ENCODE measurements at places on chromosomes 3 and 15.

DNA sequence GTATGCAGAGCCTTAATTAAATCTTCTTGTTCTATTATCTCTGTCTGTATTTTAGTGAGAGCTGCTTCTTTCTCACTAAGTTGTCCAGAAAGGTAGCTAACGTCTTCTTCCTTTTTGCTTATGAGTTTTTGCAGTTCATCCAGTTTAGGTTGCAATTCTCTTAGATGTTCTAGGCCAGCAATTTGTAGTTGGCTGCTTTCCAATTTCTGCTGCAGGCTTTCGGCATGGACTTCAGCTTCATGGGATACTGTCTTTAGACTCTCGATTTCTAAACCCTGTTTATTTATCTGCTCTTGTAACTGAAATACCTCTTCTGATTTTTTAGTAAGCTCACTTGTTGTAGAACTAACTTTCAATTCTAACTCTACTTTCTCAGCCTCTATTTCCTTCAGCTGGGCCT is 35.5 kb upstream of the HCLS1 start:
- no peak for DNase-seq

DNA sequence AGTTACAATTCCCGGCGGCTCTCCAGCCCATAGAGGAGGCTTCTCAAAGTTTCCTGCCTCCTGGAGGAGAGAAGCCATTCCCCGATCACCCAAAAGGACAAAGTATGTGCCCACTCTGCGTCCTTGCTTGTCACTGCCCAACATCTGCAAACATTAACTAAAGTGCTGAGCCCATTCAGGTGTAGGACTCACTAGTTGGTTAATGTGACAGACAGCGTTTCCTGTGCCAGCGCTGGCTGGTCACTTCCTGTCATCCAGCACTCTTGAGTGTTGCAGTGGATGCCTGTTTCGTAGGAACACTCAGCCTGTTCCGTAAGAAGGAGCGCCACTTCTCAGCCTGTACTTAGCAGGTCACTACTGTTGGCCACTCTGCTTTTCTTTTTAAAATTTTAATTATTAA is 100.3 kb downstream of the APBA2 start:
- DNase-seq = no peak

DNA sequence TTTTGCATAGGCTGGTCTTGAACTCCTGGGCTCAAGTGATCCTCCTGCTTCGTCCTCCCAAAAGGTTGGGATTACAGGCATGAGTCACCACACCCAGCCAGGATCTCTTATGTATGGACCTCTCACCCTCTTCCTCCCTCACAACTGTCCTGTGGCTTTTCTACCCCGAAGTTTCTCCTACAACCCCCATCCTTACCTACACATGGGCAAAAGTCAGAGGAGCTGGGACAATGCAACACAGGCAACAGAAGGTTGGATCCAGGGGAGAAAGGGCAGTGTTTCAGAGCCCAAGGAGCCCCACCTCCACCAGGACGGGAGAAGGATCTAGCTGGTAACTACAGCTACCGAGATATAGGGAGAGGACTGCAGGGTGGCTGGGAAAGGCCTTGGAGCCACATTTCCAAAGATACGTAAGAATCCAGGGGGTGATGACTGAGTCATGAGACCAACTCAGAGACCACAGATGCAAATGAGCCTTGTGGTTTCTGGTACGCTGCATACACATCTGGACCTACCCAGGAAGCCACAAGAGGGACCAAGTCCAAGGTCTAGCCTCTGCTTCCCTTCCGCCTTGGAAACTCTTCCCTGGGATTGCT is 13.6 kb downstream of the IGDCC4 start:
- DNase-seq = no peak

DNA sequence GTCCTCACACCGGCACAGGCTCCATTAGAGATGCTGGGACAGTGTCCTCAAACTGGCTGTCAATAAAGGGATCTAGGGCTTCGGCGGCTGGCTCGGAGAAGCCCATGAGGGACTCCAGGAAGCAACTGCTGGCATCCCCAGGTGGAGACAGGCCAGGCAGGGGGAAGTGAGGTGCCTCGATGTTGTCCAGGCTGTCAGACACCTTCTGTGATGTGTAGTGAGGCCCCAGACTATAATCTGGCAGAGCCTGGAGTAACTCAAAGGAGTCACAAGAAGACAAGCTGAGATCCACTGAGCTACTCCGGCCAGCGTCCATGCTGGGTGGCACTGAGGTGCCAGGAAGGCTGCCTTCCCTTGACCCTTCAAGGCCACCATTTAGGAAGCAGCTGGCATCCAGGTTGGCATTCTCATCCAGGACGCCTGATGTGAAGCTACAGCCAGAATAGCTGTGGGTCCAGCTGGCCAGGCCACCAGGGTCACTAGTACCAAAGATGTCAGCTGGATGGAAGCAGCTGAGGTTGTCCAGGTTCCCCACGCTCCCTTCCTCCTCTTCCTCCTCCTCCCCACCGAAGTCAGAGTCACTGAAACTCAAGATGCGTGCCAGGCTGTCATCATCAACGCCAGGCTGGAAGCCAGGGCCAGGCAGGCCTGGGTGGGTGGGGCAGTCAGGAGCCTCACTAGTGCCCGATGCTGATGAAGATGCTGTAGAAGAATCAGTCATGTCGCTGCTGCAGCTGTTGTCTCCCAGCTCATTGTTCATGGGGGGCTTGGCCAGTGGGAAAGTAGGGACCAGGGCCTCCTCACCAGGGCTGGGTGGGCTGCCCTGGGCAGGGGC is 10.1 kb downstream of the CSRNP1 start:
- no peak for DNase-seq

GRCh38 chr15:90294601-90295269 is 29.3 kb downstream of the NGRN start:
- no peak for DNase-seq

GRCh38 chr15:26744894-26745293 is 28.0 kb downstream of the GABRB3 start:
- no peak for DNase-seq

DNA sequence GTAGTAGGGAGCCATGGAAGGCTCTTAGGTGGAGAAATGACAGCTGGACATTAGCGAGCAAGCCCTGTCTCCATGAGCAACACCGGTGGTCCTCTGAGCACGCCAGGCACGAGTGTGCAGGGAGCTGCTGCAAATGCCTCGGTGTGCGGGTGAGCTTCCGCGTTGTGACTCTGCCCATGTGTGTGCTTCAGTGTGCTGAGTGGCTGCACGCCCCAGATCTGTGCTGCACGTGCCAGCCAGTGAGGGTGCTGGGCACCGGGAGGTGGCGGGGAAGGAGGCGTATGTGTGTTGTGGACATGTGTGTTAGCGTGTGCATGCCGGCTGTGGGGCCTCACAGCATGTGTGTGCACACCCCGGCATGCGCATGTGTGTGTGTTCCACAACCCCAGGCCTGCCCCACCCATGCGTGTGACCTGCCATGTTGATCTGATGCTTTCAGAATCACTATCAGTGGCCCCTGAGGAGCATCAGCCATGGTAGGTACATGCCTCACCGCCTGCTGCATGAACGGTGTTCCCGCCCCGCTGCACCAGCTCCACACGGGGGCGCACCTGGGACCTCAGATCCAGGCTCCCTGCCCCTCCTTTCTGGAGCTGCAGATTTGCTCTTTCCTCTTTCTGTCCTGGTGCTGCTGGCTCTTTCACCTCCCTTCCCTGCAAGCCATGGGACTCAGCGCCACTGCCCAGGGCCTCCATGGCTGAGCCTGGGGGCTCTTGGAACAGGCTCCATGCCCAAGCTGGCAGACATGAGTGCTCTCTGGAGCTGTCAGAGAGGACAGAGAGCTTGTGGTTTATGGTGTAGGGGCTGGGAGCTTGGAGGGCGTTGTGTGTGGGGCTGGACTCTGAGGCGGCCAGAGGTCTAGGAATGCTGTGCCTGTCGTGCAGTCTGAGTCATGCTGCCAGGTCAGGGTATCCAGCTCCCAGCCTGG is 169.4 kb downstream of the TBC1D2B start:
- peak; percentile 55 for DNase-seq

DNA sequence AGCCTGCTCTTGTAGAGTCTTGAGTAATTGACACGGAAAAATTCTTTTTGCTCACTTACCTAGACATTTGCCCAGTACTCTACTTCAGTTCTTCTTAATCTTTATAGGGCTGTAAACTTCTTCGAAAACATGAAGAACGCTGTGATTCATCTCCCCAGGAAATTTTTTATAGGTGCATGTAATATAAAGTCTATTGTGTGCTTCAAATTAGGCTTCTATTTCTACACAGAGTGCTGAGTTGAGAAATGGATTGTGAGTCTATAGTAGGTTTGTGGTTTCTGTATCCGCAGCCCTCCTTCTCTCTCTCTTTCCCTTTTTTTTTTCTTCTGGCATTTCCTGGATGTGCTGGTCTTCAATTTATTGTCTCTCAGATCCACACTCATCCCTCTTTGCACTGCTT is 183.3 kb upstream of the DCBLD2 start:
- no peak for DNase-seq

DNA sequence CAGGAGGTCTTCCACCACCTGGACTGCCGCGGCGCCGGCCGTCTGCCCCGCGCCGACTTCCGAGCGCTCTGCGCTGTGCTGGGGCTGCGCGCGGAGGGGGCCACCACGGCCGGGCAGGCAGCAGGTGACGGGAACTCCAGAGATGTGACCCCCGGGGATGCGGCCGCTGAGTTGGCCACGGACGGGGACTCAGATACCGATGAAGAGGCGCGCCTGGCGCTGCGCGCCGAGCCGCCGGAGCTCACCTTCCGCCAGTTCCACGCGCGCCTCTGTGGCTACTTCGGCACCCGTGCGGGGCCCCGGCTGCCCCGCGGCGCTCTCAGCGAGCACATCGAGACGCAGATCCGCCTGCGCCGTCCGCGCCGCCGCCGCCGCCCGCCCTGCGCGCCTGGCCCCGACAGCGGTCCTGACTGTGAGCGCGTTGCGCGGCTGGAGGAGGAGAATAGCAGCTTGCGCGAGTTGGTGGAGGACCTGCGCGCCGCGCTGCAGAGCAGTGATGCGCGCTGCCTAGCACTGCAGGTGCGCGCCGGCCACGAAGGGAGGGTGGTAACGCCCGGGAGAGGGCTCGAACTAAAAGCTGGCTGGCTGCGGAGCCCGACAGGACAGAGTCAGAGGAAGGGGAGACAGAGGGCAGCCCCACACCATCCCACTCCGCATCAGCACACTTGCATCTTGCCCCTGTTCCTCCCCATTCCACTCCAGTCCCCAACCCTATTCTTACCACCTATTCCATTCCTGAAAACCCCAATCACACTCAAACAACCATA is 885 bp downstream of the EFCC1 start:
- peak; percentile 72 for DNase-seq

- no peak for DNase-seq
Observed at GRCh38 chr3:147757866-147758265, 348.7 kb downstream of the ZIC1 start.

DNA sequence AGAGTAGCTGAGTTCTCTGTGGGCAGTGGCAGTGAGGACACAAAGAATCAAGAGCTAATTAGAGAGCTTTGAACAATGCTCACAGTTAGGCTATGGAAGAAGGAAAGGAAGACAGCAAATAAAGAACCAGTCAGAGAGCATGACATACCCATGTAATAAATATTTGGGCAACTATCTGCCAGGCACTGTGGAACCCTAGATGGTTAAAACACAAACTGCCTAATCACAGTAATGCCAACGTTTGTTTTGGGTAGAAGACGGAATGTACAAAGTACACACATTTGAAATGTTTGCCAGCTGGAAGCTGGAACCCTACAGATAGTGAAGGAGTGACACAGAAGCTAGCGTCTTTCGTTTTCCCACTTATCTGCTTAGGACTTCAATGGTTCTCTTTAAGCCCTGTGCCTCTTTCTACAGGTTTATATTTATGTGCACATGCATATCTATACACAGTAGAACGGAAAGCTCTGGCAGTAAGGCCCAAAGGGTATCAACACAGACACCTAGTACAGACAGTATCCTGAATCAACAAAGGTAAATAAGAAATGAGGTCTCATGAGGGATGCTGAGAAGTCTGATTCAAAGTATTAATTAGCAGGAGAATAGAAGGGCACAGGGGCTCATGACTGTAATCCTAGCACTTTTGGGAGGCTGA is 44.6 kb downstream of the ANKRD28 start:
- no peak for DNase-seq

DNA sequence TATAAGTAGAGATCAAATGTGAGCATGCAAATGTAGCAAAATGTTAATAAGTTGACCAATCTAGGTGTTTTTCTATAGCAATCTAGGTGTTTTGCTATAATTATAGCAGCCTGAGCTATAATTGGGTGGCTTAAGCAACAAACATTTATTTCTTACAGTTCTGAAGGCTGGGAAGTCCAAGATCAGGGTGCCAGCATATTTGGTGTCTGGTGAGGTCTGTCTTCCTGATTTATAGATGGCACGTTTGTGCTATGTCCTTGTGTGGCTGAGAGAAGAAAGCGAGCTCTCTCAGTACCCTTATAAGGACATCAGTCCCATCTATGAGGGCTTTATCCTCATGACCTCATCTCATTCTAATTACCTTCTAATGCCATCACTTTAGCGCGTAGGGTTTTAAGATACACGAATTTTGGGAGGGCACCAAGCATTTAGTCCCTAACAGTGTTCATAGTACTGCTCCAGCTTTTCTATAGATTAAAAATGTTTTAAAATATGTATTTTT is 171.1 kb downstream of the GHSR start:
- no peak for DNase-seq

- DNase-seq = no peak
Observed at GRCh38 chr3:105327662-105328337, 38.9 kb upstream of the ALCAM start.

- peak; percentile 62 for DNase-seq
Observed at GRCh38 chr3:124372775-124373174, 357.5 kb upstream of the UMPS start.

GRCh38 chr3:147393261-147393942 is 12.9 kb downstream of the ZIC4 start:
- peak; percentile 78 for DNase-seq

DNA sequence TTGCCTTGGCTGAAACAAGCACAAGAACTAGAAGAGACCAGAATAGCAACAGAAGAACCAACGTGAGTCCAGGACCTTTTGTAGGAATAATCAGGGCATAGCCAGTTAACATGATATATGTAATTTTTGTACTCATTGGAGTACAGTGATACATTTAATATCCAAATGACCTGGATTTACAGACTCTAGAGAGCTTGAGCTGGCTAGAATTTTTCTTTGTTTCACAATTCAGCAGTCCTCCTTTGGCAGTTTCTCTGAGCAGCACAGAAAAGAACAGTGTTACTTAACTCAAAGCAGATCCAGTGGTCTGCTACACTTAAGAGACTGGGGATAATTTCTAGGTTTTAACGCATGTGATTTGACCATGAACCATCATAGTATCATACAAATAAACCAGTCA is 245.7 kb downstream of the ADAMTSL3 start:
- no peak for DNase-seq

DNA sequence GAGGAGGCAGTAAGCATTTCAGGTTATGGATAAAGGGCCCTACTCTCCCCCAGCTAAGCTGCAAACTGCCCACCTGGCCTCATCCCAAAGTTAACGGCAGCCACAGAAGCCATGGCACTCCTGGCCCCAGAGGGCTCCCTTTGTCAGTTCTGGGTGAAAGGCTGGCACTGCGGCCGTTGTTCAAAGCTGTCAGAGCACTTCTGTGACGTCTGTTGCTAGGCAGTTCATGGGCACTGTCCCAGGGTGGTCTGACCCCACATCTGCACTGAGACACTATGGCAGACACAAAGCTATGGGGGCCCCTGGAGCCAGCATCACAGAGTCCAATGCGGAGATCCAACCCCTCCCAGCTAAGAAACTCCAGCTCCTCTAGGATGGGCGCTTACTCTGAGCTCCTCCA is 30.0 kb downstream of the TLE3 start:
- DNase-seq = no peak

GRCh38 chr3:59641169-59641899 is 591.5 kb upstream of the CFAP20DC start:
- no peak for DNase-seq

GRCh38 chr3:45773714-45774449 is 22.5 kb downstream of the SLC6A20 start:
- DNase-seq = no peak
